SJSA1 (cell line): ENCODE measurements at places on chromosomes 3 and 15.

GRCh38 chr3:78818161-78818985 lies 949.4 kb downstream of the ROBO1 start:
- no peaks in the 10 kb centered on the region for H3K36me3 ChIP-seq
- H3K4me3 ChIP-seq = no peak overlapping the region
- DNase-seq = no peak
- no peak overlapping the region for H3K27ac ChIP-seq
- no peaks in the 10 kb centered on the region for H3K4me1 ChIP-seq
- no peaks in the 10 kb centered on the region for H3K27me3 ChIP-seq

- DNase-seq = no peak
- H3K27me3 ChIP-seq = no peaks in the 10 kb centered on the region
- H3K4me1 ChIP-seq = peaks cover 12% of the 10 kb centered on the region
Measured at GRCh38 chr15:25435474-25436243, 3.2 kb downstream of the UBE3A start.

DNA sequence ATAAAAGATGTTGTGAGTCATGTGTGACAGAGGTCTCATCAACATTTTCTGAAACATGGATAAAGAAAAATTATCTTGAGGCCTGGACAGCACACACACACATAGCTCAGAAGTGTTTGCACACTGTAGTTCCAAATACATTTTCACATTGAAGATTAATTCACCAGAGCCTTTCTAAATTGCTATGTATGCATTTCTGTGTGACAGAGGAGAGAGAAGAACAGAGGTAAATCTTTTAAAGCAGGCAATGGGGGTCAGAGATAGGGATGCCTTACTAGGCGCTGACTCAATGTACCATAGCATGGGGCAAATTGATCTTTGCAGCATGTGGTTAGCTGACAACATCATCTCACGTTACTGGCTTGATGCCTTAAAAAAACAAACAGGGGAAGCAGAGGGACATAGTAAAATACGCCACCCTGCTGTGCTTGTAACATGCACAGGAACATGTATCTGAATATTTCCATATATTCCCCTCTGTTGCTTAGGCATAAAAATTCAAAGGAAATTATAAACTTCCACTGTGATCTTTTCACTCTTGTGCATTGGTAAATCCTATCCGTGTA lies 7.7 kb downstream of the POU1F1 start:
- no peaks in the 10 kb centered on the region for H3K27me3 ChIP-seq
- H3K27ac ChIP-seq = no peak overlapping the region
- no peak for DNase-seq
- no peaks in the 10 kb centered on the region for H3K4me1 ChIP-seq
- H3K4me3 ChIP-seq = no peak overlapping the region

DNA sequence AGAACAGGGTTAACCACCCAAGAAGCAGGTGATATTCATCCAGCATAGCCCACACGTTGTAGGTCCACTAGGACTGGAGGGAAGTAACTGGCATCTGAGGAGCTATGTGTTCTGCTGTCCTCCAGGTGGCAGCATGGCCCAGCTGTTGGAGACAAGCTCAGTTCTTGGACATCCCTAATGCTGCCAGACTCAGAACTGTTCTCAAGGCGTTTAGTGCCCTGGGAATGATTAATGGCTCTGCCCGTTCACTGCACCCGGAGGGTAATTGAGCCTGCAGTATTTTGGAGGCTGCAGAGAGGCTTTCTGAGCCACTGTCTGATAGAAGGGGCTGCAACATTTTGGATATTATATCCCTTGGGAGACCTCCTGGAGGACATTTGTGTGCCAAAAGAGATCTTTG lies 521.3 kb upstream of the SEMA6D start:
- no peak overlapping the region for H3K4me3 ChIP-seq
- peak; percentile 19 for DNase-seq
- H3K27me3 ChIP-seq = no peaks in the 10 kb centered on the region

GRCh38 chr3:145971186-145971585 lies 189.8 kb downstream of the PLOD2 start:
- no peak for DNase-seq
- no peaks in the 10 kb centered on the region for H3K4me1 ChIP-seq
- no peak overlapping the region for H3K27ac ChIP-seq
- no peaks in the 10 kb centered on the region for H3K27me3 ChIP-seq
- H3K4me3 ChIP-seq = no peak overlapping the region

DNA sequence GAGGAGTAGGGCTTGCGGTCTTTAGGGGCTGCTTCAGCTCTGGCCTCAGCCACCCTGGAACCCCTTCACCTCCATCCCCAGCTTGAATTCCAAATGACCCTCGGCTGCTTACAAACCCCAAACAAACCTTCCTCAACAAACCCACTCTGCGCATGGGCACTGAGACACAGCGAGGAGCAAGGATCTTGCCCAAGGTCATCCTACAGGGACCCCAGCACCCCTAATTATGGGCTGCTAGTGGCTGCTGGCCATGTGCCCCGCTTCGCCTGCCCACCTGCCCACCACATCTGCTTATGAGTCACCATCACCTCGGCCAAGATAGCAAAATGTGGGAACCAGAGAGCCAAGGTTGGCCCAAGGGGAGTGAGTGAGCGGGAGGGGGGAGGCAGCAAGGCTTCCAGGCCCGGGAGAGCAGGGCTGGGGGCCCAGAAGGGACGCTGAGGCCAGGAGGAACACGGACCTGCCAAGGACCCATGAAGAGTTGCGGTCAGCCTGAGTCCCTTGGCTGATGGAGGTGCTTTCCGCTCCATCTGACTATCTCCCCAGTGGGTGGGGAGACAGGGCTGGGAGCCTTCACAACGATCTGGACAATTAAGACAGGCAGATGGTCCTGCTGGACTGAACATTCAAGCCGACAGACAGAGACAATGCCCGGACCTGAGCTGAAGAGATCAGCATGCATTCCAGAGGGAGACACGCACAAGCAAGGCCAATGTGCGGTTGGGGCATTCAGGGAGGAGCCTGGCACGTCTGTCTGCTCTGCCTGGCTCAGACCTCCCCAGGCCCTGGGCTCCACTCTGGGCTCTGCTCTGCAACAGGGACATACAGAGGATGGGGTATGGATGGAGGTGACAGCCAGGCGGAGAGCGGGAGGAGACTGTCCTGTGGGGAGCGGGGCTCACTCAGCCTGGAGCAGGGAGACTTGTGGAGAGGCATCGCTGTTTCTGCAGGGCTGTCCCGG lies 10.8 kb upstream of the GRIP2 start:
- peaks cover 13% of the 10 kb centered on the region for H3K4me1 ChIP-seq
- no peaks in the 10 kb centered on the region for H3K27me3 ChIP-seq
- DNase-seq = no peak
- H3K4me3 ChIP-seq = no peak overlapping the region
- H3K27ac ChIP-seq = no peak overlapping the region
- H3K36me3 ChIP-seq = no peaks in the 10 kb centered on the region

DNA sequence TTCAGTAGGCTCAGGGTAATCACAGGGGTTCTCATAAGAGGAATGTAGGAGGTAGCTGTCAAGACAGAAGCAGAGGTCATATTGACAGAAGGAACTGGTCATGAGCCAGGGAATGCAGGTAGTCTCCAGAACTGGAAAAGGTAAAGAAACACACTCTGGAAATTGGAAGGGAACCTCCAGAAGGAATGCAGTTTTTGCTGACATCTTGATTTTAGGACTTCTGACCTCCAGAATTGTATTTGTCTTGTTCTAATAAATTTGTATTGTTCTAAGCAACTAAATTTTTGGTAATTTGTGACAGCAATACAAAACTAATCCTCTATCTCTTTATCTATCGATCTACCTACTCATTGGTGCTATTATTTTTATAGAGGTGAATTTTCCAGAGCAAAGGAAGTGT lies 49.2 kb downstream of the OTOL1 start:
- no peaks in the 10 kb centered on the region for H3K36me3 ChIP-seq
- no peak overlapping the region for H3K4me3 ChIP-seq
- no peak for DNase-seq
- no peak overlapping the region for H3K27ac ChIP-seq

- no peaks in the 10 kb centered on the region for H3K27me3 ChIP-seq
- H3K4me1 ChIP-seq = peaks cover 40% of the 10 kb centered on the region
- no peak overlapping the region for H3K4me3 ChIP-seq
- H3K36me3 ChIP-seq = peaks cover 31% of the 10 kb centered on the region
Measured at GRCh38 chr3:152322756-152323155, 54.0 kb downstream of the MBNL1 start.

DNA sequence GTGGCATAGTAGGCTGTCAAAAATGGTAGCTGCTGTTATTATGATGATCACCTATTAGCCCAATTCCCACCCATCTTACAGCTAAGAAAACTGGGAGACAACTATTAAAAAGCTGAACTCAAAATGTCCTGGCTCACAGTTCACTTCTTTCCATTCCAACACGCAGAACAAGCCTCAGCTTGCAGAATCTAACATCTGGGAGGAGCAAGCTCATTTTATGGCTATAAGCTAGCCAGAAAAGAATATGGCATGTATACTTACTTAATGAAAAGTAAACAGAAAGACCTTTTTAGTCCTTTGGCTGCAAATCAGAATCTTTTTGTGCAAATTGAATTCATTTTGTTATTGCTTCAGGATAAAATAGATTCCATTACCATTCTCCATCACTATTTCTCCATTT lies 34.8 kb upstream of the CFAP20DC start:
- no peaks in the 10 kb centered on the region for H3K4me1 ChIP-seq
- no peak for DNase-seq
- no peak overlapping the region for H3K4me3 ChIP-seq
- H3K36me3 ChIP-seq = no peaks in the 10 kb centered on the region
- H3K27me3 ChIP-seq = no peaks in the 10 kb centered on the region

DNA sequence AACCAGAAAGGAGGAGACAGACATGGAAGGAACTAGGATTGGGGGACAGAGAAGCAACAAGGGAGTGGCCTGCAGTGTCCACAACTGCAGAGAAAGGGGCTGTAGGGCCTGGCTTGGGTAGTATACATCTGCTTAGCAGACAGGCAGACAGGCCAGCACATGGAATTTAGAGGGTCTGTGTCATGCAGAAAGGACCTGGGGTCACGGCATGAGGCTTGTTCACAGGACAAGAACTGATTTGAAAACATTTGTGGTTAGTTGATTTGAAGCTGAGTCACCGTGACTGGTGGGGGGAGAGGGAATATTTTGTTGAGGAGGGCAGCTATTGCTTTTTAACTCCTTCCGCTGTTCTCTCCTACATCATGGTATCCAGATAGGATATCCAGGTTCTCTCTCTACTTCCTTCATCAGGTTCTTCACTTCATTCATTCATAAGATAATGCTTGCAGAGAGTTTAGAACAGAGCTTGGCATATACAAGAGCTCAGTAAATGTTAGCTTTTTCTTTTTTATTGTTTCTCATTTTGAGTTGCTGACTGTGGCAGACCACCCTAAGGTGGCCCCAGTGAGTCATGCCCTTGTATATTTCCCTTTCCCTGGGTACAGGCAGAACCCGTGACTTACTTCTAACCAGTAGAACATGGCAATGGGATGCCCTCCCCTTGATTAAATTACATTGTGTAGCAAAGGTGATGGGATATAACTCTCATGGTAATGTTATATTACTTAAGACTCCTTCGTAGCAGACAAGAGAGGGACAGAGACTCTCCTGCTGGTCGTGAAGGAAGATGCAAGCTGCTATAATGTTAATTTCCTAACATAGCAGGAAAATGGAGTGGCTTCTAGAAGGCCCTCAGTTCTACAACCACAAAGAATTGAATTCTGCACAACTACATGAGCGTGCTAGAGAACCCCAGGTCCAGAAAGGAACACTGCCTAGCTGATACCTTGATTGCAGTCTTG lies 95.0 kb upstream of the NMNAT3 start:
- peak; percentile 90 for DNase-seq
- peaks cover 34% of the 10 kb centered on the region for H3K4me1 ChIP-seq
- H3K27ac ChIP-seq = peak overlapping the region; percentile 67
- H3K4me3 ChIP-seq = no peak overlapping the region
- H3K36me3 ChIP-seq = no peaks in the 10 kb centered on the region
- H3K27me3 ChIP-seq = no peaks in the 10 kb centered on the region

GRCh38 chr3:12405432-12406272 lies 78.6 kb upstream of the TSEN2 start:
- peak; percentile 38 for DNase-seq
- H3K4me1 ChIP-seq = peaks cover 4% of the 10 kb centered on the region
- H3K27ac ChIP-seq = no peak overlapping the region
- H3K4me3 ChIP-seq = no peak overlapping the region
- H3K27me3 ChIP-seq = no peaks in the 10 kb centered on the region
